CD8-positive, alpha-beta memory T cell (primary cell): ENCODE measurements at places on chromosomes 1 and 21. TPM values are rescaled to one million over a fixed set of nuclear protein-coding genes. Genes with fewer than 3 reads are reported as not detected.

SPRR2F gene
- not detected for polyA plus RNA-seq

FMO5 gene
- 1.2 TPM for polyA plus RNA-seq

TMEM200B gene
- polyA plus RNA-seq = 0.12 TPM

FMN2 gene
- polyA plus RNA-seq = not detected

GBP7 gene
- not detected for polyA plus RNA-seq

ZBTB8B gene
- polyA plus RNA-seq = not detected

LEMD1 gene
- polyA plus RNA-seq = not detected

RASSF5 gene
- 329 TPM for polyA plus RNA-seq

MEAF6 gene
- 163 TPM for polyA plus RNA-seq

ITGB2 gene
- 847 TPM for polyA plus RNA-seq

ZBTB17 gene
- polyA plus RNA-seq = 24.7 TPM

CD5L gene
- polyA plus RNA-seq = not detected

SLC5A9 gene
- not detected for polyA plus RNA-seq

KCNJ9 gene
- polyA plus RNA-seq = not detected

OR2L5 gene
- polyA plus RNA-seq = not detected

IVL gene
- not detected for polyA plus RNA-seq

PADI2 gene
- not detected for polyA plus RNA-seq

ORC1 gene
- 0.55 TPM for polyA plus RNA-seq

SPRR2B gene
- polyA plus RNA-seq = not detected

TIPRL gene
- polyA plus RNA-seq = 38.0 TPM

LENEP gene
- polyA plus RNA-seq = not detected

NUF2 gene
- polyA plus RNA-seq = 0.99 TPM

RHD gene
- 0.46 TPM for polyA plus RNA-seq

C1orf87 gene
- not detected for polyA plus RNA-seq

OR10J1 gene
- not detected for polyA plus RNA-seq

UCK2 gene
- 10.7 TPM for polyA plus RNA-seq

PRR9 gene
- not detected for polyA plus RNA-seq

C1orf185 gene
- not detected for polyA plus RNA-seq

HMGN2 gene
- 599 TPM for polyA plus RNA-seq

NGF gene
- not detected for polyA plus RNA-seq

TDRD5 gene
- polyA plus RNA-seq = not detected

KCNE2 gene
- not detected for polyA plus RNA-seq

CFHR3 gene
- not detected for polyA plus RNA-seq

SPRR2G gene
- polyA plus RNA-seq = not detected

OR2T2 gene
- not detected for polyA plus RNA-seq

ZNF672 gene
- 29.6 TPM for polyA plus RNA-seq

RIPK4 gene
- polyA plus RNA-seq = not detected

FCRL1 gene
- 0.54 TPM for polyA plus RNA-seq

OLFML3 gene
- polyA plus RNA-seq = not detected

FCGR3B gene
- 0.46 TPM for polyA plus RNA-seq

RIPPLY3 gene
- not detected for polyA plus RNA-seq
